Stimulated activated CD4-positive, alpha-beta T cell treated with anti-CD3 and anti-CD28 coated beads, Interleukin-1b, Interleukin-23, amount 100 ng/mL, for 1 hour (primary cell): ENCODE measurements at places on chromosomes 1 and 21.

DNA sequence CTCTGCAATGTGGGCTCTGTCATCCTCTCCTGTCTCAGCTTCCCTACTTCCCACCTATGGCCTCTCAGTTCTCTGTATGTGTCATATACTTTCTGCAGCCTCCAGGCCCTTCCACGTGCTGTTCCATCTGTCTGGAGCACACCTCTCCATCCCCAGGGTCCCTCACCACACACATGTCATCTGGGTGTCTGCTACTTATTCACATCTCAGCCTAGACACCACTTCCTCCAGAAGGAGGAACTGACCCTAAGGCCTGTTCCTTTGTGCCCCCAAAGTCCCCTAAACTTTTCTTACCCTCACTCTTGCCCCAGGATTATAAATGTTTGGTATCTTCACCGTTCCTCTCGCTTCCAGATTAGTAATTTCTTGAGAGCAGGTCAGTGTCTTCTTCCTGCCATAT lies 10.1 kb downstream of the LACTBL1 start:
- DNase-seq: no peak

GRCh38 chr1:187734427-187734826 lies 905.7 kb downstream of the PLA2G4A start:
- DNase-seq: no peak

DNA sequence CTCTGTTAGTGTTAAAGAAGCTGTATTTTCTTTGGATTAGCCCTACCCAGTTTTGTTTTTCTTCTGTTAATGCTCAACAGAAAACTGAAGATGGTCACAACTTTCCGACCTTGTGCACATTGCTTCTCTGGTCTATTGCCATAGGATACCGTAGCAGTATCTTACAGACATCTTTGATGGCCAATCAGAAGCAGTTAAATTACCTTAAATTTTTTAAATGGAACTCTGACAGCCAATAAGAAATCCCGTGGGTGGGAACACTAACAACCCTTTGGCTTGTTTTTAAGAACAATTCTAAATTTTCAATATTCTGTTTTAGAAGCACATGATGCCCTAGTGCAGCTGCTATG lies 17.2 kb downstream of the NFYC start:
- DNase-seq: no peak

GRCh38 chr1:24149866-24150233 lies 6.9 kb upstream of the IL22RA1 start:
- no peak for DNase-seq

DNA sequence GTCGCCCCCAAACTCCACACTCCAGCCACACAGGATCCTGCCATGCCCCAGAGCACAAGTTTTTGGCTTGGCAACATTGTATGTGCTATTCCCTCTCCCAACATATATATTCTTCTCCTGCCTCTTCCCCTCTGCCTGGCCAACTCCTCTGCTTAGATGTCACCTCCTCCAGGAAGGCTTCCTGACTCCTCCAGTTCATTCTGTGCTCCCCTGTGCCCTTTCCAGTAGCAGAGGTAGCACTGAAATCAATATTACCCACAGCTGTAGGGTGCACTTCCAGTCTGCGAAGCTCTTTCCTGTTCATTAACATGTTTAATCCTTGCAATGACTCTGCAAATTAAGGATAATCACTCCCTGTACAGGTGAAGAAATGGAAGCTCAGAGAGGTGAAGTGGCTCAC lies 21.2 kb downstream of the ALDH4A1 start:
- no peak for DNase-seq

DNA sequence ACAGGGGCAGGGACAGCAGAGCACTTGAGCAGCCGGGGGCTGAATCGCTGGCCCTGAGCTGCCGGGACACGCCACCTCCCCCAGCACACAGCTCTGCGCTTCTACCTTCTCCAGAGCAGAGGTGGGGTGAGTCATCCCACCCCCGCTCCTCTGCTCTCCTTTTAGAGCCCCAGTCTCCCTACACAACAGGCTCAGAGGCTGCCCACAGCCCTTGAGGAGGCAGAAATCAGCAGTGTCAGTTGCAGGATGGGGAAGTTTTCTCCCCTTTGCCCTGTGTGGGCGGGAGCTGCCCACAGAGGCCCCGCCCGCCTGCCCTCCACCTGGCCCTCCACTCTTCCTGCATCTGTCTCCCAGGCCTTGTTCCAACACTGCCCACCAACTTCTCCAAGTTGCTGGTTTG lies 94.6 kb downstream of the STUM start:
- DNase-seq: peak; percentile 32
